Stimulated activated CD4-positive, alpha-beta T cell treated with anti-CD3 and anti-CD28 coated beads, Interleukin-2, amount 100 ng/mL, for 48 hours (primary cell): ENCODE measurements at places on chromosomes 16 and 17.
A peak's percentile ranks its signal among the peaks of the same experiment; 100 is the strongest.

- no peak for DNase-seq
These were observed 27.3 kb downstream of the NUBP1 start for GRCh38 chr16:10770907-10771306.

GRCh38 chr17:19004421-19005136 lies at the start of gene FAM83G:
Gene FAM83G, minus strand, starts transcription at chr17:19004764. Its CDS starts 723 bp downstream, at chr17:19004041.
- DNase-seq: peak; percentile 82

- no peak for DNase-seq
These were observed 9.1 kb downstream of the GLOD4 start for GRCh38 chr17:773016-773415.

- no peak for DNase-seq
These were observed 31.6 kb upstream of the SLC12A3 start for GRCh38 chr16:56833243-56833970.

DNA sequence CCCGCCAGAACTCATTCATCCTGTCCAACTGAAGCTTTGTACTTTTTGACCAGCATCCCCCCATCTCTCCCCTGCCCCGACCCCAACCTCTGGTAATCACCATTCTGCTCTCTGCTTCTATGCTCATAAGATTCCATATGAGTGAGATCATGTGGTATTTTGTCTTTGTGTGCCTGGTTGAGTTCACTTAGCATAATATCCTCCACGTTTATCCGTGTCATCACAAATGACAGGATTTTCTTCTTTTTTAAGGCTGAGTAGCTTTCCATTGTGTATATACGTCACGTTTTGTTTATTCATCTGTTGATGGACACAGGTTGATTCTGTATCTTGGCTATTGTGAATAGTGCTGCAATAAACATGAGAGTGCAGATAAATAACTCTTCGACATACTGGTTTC lies 278.9 kb downstream of the SNX29 start:
- no peak for DNase-seq

DNA sequence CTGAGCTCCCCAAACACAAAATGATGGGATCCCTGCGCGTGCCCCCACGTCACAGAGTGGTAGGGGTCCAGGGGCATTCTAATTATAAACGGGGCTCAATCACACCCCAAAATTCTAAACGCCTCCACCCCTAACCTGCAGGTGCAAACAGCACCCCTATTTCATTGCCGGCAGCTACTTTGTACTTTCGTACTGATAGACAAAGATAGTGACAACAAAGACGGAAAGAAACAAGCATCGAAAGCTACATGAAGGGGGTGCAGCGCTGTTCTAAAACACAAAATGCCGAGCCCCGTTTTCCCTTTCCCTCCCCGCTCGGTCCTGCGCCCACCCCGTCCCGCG lies 13.9 kb downstream of the MIS12 start:
- DNase-seq: no peak

- no peak for DNase-seq
These were observed 6.2 kb downstream of the TAF1C start for GRCh38 chr16:84180519-84181140.

DNA sequence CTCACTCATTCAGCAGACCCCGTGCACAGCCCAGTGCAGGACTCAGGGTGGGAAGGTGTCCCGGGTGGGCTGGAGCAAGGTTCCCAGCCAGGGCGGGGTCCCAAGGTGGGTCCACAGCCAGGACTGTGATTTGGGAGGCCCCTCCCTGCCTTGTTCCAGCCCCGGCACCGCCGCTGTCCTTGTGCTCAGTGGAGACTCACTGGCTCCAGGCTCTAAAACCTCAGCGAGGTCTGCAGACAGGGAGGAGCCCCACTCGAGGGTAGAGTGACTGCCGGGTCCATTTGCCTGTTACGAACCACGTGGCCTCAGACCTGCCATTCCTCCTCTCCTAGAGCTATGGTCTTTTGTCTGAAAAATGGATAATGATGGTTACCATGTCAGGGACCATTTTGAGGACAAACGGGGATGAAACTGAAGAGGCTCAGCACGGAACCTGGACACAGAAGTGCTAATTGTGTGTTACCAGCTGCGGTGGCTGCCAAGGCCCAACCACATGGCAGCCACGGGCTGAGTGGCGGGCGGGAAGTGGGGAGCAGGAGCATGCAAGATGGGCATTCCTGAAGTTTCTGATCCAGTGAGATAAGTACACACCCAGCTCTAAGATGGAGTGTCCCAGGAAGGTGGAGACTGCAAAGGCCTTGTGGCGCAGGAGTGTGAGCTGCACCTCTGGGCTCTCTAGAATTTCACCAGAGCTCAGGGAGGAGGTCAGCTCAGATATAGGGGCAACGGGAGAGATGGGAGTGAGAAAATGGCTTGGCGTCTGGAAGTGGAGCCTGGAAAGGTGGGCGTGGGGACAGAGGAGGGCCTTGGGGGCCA lies 317.6 kb downstream of the SEC14L1 start:
- no peak for DNase-seq

DNA sequence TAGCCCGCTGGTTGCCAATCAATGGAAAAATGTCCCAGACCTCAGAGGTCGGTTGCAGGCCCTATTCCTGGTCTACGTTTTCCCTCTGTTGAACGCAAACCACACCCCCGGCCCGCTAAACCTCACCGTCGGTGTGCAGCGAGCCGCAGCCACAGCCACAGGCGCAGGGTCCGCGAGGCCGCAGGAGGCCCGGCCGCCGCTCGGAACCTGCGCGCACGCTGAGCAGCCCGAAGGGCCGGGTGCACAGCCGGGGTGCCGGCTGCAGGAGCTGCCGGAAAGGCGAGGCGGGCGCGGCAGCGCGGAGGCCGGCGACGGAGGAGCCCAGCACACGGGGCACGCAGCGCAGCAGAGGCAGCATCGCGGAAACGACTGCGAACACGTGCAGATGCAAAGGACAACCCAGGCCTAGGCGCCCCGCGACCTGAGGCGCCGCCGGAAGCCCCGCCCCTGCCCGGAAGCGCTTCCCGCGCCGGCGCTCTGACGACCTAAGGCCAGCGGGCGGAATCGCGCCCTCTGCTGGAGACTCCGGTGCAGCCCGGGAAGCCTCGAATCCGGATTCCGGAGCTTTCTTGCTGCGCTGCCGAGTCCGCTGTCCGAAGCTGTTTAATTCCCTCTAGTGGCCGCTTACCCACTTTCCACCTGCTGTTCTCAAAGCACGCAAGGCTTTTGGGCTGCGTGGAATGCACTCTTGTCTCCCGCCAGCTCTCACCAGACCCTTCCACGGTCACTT lies at the start of gene C1QBP:
Gene C1QBP (minus strand): TSS at position 440 of the 730 bp plus-strand sequence. CDS start 82 bp downstream, at position 358.
- DNase-seq: peak; percentile 96

DNA sequence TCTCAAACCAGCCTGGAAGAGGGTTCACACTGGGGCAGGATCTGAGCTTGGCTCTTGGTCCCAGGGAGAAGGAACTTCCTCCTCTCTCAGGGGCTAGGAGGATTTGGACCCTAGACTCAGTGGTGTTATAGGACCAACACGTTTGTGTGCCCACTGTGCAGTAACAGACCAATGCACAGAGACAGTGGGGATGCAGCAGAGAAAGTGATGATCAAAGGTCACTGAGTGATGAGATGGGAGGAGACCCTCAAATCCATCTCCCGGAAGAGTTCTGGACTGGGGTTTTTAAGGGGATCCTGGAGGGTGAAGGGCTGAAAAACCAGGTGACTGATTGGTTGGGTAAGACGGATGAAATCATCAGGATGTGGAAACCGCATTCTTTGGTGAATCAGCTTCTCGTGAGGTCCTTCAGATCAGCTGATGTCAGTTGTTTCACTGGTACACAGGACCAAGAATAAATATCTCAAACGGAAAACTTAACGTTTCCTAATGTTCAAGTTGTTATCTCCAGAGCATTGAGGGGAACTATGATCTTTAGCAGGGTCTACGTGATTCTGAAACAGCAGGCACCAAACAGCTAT lies 3.3 kb upstream of the VAC14 start:
- DNase-seq: no peak

DNA sequence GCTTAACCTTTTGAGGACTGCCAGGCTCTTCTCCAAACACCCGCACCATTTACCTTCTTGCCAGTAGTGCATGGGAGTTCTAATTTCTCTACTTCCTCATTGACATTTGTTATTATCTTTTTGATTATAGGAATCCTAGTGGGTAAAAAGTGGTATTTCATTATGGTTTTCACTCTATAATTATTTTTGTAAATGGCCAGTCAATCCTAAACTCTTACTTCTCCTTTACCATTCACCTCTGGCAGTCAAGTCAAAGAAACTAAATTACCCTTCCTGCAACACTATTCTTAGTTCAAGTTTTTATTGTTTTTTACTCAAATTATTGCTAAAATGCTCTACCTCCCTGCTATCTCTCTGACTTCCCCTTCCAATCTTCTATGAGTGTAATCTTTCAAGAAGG lies 29.8 kb upstream of the ANKFY1 start:
- no peak for DNase-seq

DNA sequence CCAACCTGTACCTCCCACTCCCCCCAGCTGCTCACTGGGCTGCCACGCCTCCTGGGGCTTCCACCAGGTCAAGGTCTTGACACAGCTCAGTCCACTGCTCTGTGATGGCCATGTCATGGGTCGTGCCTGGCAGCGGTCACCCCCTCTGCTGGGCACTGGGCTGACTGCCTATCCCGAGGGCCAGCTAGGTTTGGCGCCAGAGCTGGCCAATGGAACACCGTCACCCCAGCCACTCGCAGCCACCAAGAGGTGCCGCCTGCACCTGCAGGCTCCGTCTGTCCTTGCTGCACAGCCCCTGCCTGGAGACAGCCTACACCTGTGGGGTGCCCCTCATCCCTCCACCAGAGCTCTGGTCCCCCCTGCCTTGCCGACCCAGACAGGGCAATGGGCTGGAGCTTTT lies 4.5 kb upstream of the RAB40C start:
- DNase-seq: no peak

GRCh38 chr16:58028541-58029070 lies 3.1 kb downstream of the MMP15 start:
- no peak for DNase-seq

- no peak for DNase-seq
These were observed 38.1 kb upstream of the VPS4A start for GRCh38 chr16:69273009-69273408.

DNA sequence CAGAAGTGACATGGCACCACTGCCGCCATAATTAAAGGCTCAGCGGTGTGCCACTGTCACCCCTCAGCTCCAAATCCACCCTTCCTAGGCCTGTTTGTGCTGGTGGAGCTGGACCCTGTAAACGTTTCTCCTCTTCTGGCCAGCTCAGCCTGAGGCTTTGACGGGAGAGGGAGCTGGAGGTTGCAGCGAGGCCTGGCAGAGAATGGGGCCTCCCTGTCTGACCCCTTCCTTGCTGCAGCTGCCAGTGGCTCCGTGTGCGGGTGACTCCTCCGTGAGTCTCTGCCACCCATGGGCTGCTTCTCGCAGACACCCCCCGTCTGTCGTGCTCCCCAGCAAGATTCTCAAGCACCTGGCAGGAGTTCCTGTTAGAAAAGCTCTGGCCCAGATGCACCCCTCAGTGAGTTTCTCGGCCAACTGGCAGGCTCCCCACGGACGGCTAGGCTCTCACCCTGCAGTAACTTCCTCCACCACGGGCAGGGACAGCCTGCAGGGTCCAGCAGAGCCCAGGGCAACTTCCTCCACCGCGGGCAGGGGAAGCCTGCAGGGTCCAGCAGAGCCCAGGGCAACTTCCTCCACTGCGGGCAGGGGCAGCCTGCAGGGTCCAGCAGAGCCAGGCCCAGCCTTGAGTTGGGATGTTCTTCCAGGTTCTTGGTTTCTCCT lies 4.7 kb upstream of the CHMP6 start:
- no peak for DNase-seq

DNA sequence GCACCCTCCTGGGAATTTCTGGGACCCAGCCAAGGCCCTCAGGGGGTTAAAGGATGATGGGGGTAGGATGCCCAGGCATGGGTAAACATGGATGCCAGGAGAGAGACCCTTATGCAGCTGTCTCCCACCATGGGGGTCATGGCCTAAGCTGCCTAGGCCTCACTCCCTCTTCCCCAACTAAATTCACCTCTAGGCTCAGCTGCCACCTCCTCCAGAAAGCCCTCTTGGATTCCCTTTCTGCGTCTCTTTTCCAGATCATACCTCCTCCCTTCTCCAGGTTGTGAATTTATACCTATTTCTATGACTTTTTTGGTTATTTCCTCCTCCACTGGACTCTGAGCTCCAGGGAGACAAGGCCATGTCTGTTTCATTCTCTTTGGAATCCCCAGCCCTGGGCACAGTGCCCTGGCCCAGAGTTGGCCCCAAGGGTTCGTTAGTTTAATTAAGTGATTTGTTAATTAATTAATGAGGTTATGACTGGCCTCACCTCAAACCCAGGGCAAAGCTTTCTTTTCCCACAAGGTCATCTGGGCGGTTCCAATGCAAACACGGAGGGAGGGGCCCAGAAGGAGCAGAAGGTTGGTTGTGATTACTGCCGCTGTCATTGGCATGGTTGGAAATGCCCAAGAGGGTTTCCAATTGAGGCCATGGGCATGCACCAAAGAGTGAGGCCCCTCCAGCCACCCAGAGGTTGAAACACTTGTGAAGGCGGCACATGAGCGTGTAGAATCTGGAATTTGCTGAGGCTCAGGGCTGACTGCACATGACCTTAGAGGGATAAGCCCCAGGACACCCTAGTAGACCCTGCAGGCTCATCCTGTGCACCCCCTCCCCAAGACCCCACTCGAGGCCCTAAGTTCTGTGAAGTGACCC lies 6.9 kb upstream of the KRT17 start:
- DNase-seq: no peak

- peak; percentile 78 for DNase-seq
These were observed 15.5 kb upstream of the TFAP4 start for GRCh38 chr16:4288148-4288921.

GRCh38 chr16:23384878-23385277 lies 68.1 kb downstream of the COG7 start:
- no peak for DNase-seq

- peak; percentile 43 for DNase-seq
These were observed 488 bp downstream of the TFAP4 start for GRCh38 chr16:4272114-4272956.

DNA sequence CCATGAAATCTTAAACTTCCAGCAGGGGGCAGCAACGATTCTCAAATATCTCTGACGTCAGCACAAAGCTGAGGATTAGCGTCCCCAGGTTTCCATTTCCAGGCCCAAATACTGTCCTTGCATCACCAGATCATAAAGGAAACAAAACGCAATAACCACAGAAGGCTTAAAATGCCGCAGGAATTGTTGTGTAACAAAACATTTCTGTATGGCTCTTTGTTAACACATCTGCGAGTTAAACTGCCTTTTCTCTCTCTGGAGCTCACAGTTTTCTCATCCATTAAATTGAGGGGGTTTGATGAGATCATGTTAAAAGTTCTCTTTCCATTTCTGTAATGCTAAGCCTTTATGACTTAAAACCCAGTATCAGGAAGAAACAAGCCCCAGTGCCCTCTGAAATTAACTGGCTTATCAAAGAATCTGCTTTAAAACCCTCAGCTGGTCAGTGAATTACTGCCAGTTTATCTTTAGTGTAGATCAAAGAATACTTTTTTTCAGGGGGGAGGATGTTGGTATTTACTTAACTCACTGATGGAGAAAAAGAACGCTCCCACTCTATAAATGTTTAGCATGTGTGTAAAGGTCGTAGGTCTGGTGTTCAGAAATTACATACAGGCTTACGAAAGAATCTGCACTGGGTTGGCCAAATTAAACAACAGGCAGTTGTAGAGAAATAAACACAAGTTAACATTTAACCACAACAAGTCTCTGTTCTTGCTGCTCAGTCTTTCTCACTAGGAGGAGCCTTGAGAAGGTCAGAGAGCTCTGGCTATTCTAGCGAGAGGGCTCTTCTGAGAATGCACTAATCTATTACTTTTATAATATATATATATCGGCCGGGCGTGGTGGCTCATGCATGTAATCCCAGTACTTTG lies 10.6 kb upstream of the TERF2 start:
- peak; percentile 75 for DNase-seq

- no peak for DNase-seq
These were observed 23.3 kb downstream of the CNP start for GRCh38 chr17:41989702-41990419.

GRCh38 chr17:49603720-49604119 lies 28.0 kb downstream of the NXPH3 start:
- no peak for DNase-seq

GRCh38 chr16:740764-741505 lies at the start of gene CIAO3:
Gene CIAO3, minus strand, starts transcription at chr16:740997. Its CDS starts 12 bp downstream, at chr16:740985.
- DNase-seq: peak; percentile 93
